ENCODE measurements at places on chromosomes 7 and 10.

GRCh38 chr10:120940299-120940900, 89.2 kb downstream of the WDR11 start:
- DNase-seq, result no peak

- no peak for DNase-seq
Measured at GRCh38 chr10:67808704-67809103, 29.3 kb downstream of the DNAJC12 start.

GRCh38 chr7:128164061-128164954, 76.8 kb upstream of the LEP start:
- no peak for DNase-seq

DNA sequence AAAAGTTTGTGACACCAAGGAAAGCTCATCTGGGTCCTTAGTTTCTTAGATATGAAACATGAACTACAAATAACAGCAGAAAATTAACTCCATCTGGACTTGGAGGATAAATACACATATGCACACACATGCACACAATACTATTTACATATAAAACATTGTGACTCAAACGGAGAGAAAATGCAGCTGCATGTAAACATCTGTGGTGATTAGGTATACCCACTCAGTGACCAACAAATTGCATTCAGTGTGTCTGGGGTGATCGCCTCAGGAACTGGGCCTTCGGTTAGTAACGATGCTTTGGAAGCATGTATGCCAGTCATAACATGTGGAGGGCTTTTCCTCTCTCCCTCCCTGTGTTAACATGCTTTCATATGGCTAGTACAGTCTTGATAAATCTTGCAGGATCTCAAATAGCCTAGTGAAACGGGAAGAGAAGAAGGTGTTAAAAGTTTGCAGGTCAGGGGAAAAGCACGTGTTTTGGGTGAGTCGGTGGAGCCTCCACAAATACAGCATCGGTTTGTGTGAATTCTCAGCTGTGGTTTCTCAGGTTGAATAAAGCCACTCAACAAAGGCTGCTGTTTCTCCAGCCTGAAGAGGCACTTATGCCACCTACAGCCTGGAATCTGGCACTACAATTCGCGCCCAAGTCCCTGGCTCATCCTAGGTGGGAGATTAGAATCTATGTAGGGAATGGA, 8.7 kb upstream of the GLRX3 start:
- DNase-seq, result no peak
